ENCODE measurements at places on chromosomes 7 and 10.

GRCh38 chr7:38905056-38905759, 3.8 kb downstream of the VPS41 start:
- DNase-seq, result no peak

DNA sequence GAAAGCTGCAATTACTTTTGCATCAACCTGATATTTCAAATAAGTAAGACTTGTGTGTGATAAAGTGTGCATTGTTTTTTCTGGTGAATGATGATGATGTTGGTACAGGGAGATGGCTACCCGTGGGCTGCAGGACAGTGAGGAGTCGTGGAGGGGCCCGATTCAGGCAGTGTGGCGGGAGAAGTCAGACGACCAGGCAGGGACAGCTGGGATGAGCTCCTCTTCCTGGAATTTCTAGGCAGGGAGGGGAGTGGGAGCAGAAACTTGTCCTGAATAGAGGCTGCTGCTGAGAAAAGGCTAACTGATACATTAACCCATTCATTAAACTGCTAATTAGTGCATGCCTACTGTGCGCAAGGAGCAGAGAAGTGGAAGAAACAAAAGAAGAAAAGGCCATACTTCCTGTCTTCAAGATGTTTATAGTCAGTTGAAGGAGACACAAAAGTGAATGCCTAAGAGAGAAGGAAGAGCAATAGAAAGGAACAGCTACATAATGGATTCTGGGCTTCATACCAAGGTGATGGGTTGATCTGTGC, 9.3 kb upstream of the GATAD1 start:
- DNase-seq, result no peak

- DNase-seq, result no peak
Measured at GRCh38 chr10:112262546-112262945, 20.7 kb upstream of the TECTB start.

DNA sequence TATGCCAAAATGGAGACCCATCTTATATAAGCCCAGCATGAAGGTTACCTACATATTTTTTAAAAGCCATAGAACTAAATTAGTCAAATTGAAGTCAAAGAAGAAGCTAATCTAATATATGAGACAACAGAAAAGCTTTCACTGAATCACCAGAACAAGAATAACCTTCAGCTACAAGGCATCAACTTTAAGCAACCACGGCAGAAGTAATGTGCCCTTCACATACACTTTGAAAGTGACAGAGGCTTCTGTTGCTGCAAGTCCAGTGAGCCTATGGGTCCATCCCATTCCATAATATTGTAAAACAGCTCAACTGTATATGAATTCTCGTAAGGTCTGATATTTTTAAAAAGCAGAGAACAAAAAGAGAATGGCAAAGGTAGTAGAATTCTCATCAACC, 36.5 kb downstream of the CTNNA3 start:
- DNase-seq, result no peak

GRCh38 chr10:119189811-119190282, 11.2 kb upstream of the PRDX3 start:
- no peak for DNase-seq

- no peak for DNase-seq
Measured at GRCh38 chr7:45625714-45626440, 51.7 kb downstream of the ADCY1 start.

- no peak for DNase-seq
Measured at GRCh38 chr10:29323367-29323766, 34.5 kb downstream of the LYZL1 start.

GRCh38 chr7:5797716-5798115, 16.3 kb upstream of the RNF216 start:
- no peak for DNase-seq

GRCh38 chr7:29278337-29279069, 83.9 kb downstream of the CHN2 start:
- no peak for DNase-seq

DNA sequence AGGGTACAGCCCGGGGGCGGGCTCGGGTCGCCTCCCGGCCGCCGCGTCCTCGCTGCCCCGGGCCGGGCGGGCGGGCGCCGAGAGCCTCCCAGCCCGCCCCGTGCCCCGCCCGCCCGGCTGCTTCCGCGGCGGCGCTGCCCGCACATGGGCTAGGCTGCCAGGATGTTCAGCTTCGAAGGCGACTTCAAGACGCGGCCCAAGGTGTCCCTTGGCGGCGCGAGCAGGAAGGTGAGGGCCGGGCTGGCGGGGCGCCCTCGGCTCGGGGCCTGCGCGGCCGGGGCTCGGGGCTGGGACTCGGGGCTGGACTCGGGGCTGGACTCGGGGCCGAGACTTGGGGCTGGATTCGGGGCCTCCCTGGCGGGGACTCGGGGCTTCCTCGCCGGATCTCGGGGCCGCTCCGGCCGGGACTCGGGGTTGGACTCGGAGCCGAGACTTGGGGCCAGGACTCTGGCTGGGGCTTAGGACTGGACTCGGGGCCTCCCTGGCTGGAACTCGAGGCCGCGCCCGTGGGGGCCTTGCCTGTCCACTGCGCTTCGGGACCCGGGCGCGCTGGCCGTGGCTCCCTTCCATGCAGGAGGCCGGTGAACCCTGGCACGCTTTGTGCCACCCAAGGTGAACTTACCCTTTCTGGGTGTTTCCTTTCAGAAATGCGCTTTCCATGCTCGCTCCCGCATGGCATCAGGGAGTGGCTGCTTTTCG, 534 bp downstream of the UBE3C start:
- DNase-seq, result no peak

DNA sequence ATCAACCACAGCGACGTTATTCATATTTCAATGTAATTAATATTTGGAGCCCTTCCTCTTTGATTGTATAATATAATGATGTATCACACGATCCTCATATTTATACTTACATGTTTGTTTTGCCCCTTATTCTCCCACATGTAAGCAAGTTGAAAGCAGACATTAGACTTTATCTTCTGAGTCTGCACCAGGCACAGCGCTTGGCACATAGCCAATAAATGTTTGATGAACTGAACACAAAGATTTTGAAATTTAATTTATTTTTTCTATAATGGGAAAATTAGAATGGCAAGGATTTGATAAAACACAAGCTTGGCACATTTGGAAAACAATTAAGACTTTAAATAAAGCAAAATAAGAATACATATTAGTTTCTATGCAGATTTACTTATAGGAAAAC, 31.6 kb downstream of the ZFAND4 start:
- DNase-seq, result no peak

- no peak for DNase-seq
Measured at GRCh38 chr7:828793-829561, 3.3 kb upstream of the SUN1 start.

- no peak for DNase-seq
Measured at GRCh38 chr7:151035026-151035717, 6.9 kb downstream of the ABCB8 start.

- no peak for DNase-seq
Measured at GRCh38 chr7:93402944-93403343, 170.8 kb downstream of the VPS50 start.
